ENCODE measurements at places on chromosomes 16 and 17.

GRCh38 chr16:71675380-71675779 lies 49.1 kb downstream of the PHLPP2 start:
- no peak for DNase-seq

DNA sequence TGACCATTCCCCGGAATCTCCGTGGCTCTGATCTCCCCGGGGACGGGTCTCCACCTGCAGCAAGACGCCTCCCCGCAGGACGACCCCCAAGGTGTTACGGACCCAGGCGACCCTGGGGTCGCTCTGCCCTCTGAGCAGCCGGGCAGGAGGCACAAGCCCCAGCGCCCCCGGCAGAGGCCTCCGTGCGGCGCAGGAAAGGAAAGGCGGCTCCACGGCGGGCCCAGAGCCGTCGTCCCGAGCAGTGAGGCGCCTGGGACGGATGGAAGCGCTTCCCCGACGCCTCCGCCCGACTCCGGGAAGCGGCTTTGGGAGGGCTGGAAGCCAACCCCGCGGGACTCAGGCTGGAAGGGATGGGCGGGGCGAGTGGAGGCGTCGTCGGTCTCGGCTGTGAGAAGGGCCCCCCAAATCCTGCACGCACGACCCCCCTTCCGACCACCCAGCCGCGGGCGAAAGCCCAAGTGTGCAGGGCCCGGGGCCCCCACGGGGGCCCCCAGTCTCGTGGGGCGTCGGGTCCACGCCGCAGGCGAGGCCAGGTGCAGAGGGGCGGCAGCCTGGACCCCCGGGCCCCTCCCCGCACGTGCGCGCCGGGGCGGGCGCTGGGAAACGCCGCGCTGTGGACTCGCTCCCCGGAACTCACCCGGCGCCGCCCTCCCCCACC lies 32.7 kb upstream of the RPH3AL start:
- DNase-seq: peak; percentile 68

DNA sequence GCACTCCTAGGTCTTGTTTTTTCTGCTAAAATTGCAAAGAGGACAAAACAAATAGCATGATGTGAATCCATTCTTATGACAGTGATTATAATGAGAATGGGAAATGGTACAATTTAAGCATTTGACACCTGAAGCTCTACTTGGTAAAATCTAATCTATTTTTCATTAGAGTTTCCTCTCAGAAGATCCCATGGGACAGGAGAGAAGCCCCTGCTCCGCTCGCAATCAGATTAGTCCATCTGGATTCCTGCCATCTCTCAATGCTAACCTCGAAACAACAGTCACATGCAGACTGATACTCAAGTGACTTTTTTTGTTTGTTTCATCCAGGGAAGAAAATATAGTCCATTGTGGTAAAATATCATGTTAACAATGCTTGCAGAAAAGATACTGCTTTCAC lies 107.4 kb upstream of the TOM1L1 start:
- DNase-seq: peak; percentile 40

DNA sequence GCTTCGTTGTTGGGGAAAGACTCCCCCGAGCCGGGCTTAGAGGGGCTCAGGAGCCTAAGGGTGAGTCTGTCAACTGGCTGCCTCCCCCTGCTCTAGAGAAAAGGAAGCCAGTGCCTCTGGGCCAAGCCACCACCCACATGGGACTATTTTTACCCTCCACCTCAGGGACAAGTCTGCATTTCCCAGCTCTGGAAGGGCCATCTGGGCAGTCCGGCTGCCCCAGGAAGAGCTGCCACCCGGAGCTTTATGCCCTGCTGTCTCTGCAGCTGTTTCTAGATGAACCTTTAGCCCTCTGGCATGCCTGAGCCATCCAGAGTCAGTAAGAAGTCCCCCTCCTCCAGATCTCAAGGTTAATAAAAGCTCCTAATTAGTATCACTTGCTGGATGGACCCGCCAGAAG lies 5.3 kb upstream of the RPRML start:
- no peak for DNase-seq

DNA sequence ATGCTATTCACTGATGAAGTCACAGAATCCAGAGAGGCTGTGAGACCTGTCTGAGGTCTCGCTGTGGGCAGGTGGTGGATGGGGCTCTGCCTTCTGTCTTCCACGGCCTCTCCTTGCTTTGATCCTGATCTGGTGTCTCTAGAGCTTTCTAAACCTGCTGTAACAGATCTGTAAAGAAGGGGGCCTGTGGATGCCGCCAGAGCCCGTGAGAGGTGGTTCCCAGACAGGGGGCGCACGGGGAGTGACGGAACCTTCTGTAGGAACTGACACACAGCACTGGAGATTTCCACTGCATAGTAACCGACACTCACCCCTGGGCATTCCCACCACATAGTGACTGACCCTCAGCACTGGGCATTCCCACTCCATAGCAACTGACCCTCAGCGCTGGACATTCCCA lies 16.0 kb downstream of the CBFA2T3 start:
- DNase-seq: no peak

DNA sequence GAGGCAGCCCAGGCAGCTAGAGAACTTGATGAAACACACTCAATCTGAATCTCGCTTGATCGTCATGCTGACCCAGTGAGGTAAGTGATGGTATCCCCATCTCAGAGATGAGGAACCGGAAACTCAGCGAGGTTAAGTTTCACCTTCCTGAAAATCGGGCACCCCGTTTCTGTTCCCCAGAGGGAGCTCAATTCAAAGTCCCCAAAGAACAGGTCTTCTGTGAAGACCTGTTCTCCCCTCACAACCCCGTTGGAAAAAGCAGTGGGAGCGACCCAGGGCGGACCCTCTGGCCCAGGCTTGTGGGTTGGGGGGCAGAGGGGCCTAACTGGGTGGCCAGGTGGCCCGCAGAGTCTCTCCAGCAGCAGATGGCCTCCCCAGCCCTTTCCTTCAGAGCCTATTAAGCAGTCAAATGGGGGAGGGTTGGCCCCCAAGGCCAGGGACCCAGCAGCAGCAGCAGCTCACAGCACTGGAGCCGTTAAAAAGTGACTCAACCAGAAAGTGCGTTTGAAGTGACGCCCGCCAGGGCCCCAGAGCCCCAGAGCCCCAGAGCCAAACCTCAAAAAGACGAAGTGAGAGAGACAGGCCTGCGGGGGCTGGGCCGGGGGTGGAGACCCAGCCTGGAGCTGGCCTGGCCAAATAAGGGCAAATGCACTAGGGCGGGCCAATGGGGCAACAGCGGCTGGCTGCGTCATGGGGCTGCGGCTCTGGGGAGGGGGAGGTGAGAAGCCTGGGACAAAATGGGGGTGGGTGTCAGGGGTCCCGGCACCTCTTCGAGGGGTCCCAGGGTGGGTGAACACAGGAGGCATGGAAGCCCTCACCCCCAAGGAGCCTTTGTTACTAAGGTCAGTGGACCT lies 9.2 kb upstream of the TSPOAP1 start:
- no peak for DNase-seq

All from A673 (cell line).